GM12864 (cell line): ENCODE measurements at places on chromosomes 3 and 15.

DNA sequence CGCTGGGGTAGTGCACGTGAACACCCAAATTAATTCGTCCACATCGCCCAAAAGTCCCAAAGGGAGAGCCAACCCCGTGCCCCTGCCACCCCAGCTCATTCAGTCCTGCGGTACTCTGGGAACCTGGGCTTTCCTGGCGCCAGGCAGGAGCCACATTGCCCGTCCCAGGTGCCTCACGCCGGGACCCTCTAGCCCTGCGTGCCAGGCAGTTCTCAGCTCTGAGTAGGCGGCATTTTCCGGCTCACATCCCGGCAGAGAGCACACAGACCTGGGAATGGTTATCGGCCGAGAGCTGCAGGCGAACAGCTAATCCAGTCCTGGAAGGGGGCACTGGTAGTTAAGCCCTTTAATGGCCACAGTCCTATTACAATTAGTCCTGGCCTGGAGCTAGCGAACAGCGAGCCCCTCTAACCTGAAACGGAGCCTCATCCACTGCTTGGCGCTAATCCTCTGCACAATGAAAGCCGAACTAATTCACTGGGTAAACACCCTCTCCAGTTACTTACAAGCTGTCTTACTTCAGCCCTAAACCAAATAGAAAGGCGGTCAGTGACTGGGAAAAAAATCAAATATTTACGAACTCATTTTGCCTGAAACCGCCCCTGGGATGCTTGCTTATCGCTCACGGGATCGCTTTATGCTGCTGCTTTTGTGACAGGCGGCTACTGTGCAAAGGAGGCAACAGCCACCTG lies 254.6 kb upstream of the SOX14 start:
- DNase-seq, result no peak

DNA sequence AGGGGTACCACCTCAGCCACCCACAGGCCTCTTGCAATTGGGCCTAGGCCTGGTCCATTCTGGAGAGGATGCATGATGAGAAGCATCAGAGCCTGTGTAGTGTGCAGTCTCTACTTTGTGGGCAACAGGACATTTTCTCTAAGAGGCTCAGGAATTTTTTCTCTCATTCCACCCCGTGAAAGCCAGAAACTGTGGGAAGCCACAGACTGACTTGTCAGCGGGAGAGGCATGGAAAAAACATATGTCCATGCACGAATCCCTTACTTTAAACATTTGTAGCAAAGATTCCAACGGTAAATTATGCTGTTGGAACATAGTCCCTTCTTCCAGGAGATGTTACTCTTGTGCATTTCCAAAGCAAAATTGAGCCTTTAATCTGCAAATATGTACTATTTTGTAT lies 196.5 kb downstream of the KLHL25 start:
- DNase-seq, result no peak

- no peak for DNase-seq
Observed at GRCh38 chr15:100520132-100520921, 8.4 kb downstream of the CERS3 start.

DNA sequence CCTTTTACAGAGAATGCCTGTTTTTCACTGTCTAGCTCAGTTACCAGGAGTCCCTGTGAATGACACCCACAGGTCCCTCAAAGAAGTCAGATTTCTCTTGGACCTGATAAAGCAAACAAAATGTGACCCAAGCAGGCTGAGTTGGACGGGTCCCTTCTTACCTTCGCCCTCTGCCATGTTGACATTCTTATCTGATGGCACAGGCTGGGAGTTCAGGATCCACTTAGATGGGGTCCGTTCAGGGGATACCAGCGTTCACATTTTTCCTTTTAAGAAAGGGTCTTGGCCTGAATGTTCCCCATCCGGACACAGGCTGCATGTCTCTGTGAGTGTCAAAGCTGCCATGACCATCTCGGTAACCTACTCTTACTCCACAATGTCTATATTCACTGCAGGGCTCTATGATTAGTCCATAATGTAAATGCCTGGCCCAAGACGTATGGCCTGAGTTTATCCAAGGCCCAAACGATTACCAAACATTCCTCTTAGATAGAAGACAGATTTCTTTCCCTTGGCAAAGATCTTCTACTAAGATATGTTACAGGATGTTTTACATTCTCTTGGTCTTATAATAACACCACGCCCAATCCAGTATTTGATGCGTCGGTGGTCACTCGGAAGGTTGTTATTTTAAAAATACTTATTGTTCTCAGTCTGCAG lies 179.1 kb downstream of the THSD4 start:
- DNase-seq, result no peak

GRCh38 chr3:140006331-140006730 lies 71.3 kb downstream of the CLSTN2 start:
- DNase-seq, result no peak

DNA sequence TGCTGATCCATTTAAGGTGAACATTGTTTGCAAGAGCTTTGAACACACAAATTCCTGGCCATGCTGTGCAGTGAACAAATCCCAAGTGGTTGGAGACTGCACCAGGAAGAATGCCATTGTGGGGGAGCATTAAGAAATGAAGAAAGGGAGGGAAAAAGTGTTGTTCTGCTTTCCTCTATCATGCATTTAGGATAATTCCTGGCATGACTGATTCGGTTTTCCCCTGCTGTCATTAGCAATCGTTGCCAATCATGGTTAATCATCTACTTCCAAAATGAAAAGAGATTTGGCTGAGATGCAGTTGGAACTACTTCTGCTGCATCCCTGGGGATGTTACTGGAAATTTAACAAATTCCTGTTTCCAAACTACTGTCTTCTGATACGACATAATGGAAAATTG lies 73.7 kb upstream of the ZPLD1 start:
- no peak for DNase-seq

- DNase-seq, result no peak
Observed at GRCh38 chr15:72060687-72061250, 57.2 kb downstream of the MYO9A start.

DNA sequence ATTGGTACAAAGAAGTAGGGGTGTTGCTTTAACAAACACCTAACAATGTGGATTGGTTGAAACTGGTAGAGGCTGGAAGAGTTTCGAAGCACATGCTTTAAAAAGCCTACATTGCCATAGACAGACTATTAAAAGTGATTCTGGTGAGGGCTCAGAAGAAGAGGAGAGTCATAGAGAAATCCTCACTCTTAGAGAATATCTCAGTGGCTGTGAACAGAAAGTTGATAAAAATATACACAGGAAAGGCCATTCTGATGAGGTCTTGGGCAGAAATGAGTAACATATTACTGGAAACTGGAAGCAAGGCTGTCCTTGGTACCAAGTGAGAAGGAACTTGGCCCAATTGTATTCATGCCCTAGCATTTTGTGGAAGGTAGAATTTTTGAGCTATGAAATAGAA lies 173.7 kb upstream of the CRBN start:
- no peak for DNase-seq
